Esophagus squamous epithelium (tissue), 5 donors: ENCODE measurements at places on chromosomes 2 and 18.

DNA sequence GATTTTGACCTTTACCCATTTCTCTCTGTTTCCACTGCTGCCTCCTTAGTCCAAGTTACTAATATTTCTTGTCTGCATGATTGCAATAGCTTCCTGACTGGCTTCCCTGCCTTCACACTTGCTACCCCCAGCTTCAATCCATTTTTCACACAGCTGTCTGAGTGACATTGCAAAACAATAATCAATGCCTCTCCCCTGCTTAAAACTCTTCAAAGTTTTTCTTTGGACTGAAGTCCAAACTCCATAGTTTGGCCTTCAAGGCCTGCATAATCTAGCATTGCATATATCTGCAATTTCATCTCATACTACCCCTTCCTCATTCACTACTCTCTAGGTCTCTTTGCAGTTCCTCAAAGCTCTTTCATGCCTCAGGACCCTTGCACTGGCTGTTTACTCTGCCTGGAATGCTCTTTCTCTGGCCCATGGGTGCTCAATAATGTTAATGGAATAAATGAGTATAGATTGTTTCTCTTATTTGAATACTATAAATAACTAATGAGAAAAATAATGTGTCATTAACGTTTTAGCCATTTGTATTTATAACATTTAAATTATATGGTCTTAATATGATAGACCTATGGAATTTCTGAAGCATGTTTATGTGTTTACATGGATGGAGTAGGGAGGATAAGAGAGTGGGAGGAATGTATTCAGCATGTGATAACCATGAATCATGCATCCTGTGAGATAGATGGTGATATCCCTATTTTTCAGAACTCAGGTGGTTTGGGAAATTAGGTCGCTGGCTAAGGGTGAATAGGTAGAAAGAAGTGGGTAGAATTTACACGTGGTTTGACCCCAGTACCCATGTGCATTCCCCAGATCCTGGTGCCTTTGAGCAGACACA is 5.7 kb upstream of the TMEM178A start:
- no peak for DNase-seq

DNA sequence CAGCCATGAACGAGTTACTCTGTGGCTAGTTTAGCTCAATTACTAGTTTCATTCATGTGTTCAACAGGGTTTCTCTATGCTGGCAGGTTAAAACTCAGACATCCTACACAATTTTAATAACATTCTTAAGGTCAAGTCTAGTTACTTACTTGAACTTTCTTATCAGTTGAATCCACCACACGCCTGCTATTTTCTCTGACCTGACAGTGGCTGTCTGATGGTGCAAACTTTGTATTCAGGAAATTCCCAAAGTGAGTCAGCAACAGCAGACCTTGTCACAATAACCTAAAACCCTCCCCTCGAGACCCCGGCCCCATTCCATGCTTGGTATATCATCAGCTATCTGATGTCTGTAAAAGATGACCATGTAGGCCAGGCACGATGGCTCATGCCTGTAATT is 20.8 kb upstream of the CIDEA start:
- no peak for DNase-seq

DNA sequence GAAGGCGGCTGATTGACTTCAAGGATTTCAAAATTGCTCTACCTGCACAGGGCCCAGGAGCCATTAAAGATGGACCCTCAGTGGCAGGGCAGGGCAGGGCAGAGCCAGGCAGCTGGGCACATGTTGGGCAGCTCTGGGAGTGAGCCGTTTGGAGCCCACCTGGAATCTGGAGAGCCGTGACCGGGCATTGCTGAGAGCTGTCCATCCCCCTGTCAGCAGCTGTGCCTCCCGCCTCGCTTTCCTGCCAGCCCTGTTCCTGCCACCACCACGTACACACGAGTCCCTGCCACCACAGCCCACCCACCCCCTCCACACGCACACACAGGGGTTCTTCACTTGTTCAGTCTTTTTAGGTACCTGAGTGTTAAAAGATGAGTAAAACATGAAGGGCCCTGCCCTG is 22.9 kb downstream of the ATOH8 start:
- no peak for DNase-seq

- no peak for DNase-seq
Observed at GRCh38 chr2:134227666-134228065, 26.2 kb upstream of the MGAT5 start.

GRCh38 chr2:150409196-150409595 is 78.3 kb downstream of the RND3 start:
- no peak for DNase-seq

- no peak for DNase-seq
Observed at GRCh38 chr18:394987-395362, 105.5 kb downstream of the COLEC12 start.

- no peak for DNase-seq
Observed at GRCh38 chr18:44637210-44638033, 43.3 kb upstream of the SETBP1 start.

- no peak for DNase-seq
Observed at GRCh38 chr2:130830538-130830937, 6.2 kb upstream of the ARHGEF4 start.

DNA sequence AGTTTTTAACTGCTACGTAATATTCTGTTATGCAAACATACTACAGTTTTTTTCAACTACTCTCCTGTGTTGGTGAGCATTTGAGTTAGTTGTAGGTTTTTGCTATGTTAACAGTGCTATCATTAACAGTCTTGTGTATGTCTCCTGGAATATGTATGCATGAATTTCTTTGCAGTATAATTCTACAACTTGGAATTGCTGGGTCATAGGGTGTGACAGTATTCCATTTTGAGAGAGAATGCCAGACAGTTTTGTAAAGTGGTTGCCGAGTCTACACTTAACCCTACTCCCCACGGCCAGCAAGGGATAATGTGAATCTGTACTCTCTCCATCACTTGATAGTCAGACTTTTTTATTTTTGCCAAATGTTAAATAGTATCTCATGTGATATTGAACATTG is 67.1 kb downstream of the MALT1 start:
- no peak for DNase-seq

DNA sequence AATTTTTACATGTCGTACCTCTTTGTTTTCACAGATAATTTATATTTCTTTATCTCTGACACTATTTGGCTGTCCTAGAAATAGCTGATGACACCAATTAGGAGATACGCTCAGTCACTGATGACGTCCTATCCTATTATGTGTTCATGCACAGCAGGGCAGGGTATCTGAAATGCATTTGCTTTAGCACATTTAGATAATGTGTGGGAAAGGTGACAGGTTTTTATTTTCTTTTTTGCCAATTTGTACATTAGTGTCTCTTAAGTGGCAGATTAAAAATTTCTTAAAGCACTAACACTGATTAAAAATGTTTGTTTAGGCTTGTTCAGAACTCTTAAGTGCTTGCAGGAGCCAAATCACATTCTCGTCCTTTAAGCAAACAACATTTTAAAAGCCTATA is 39.7 kb downstream of the CDC42EP3 start:
- DNase-seq, result no peak

DNA sequence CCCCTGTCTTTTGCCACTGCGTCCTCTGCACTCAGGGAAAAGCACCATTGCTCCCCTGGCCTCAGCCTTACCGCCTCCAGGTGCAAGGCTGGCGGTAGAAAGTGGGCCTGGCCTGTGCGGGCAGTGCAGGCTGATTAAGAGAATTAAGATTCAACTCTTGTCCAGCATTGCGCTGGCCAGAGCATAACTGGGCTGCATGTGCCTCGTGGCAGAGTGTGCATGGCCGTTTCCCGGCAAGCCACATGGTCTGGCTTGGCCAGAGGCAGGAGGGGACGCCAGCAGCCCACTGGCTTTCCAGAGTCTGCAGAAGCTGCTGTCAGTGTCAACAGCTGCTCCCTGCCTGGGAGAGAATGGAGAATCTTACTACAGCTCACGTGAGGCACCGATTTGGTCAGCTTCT is 12.3 kb downstream of the NTSR2 start:
- no peak for DNase-seq

GRCh38 chr18:54251606-54252390 is 17.5 kb upstream of the POLI start:
- no peak for DNase-seq

- DNase-seq, result no peak
Observed at GRCh38 chr2:235168174-235168979, 216.6 kb downstream of the SH3BP4 start.
